AG08395 (cell line): ENCODE measurements at places on chromosomes 1 and 21.
A peak's percentile ranks its signal among the peaks of the same experiment; 100 is the strongest.

DNA sequence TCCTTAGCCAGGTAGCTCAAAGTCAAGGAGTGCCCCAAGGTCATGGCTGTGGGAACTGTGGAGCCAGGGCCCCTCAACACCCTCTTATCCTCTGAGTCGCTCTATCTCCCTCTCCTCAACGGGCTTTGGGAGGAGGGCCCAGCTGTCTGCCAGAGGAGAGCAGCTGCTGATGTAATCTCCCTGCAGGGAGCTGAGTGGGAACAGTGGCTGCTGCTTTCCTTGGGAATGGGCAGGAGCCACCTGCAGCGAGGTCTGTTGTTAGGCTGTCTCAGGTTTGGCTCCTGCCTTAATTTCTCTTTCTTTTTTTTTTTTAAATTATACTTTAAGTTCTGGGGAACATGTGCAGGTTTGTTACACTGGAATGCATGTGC lies 58.8 kb upstream of the MAP1LC3C start:
- no peak for DNase-seq

DNA sequence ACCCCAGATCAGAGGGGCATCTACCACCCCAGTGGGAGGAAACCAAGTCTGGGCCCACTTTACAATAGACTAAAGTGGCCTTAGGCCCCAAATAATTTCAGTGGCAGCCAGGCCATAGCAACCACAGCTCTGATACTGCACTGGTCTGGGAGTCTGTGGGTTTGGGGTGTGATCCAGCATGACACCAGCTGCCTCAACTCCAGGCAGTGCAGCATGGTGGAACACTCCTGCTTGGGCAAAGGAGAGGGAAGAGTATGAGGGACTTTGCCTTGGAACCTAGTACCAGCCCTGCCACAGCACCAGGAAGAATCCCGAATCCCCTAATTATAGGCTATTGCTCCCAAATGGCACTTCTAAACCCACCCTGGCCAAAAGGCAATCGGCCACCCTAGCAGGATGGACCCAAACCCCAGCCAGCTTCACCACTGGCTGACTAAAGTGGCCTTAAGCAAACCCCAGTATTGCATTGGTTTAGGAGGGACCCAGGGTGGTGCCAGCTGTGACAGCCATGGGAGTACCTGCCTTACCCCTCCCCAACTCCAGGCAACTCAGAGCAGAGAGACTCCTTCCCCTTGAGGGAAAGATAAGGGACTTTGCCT lies 47.1 kb downstream of the PACC1 start:
- DNase-seq = no peak

DNA sequence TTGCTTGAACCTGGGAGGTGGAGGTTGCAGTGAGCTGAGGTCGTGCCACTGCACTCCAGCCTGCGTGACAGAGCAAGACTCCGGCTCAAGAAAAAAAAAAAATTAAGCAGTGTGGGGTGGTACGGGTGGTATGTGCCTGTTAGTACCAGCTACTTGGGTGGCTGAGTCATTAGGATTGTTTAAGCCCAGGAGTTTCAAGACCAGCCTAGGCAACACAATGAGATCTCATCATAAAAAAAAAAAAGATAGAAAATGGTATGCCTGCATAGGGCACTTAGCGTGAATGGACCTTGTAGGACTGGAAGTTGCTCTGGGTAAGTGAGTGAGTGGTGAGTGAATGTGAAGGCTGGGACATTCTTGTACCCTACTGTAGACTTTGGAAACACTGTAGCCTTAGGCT lies 37.0 kb downstream of the TBCE start:
- no peak for DNase-seq

GRCh38 chr1:150093805-150094204 lies 26.2 kb downstream of the VPS45 start:
- DNase-seq = no peak

GRCh38 chr1:27517301-27517700 lies 27.3 kb upstream of the WASF2 start:
- no peak for DNase-seq

GRCh38 chr1:243288062-243288461 lies 32.2 kb downstream of the SDCCAG8 start:
- no peak for DNase-seq

GRCh38 chr1:203308328-203308922 lies 3.1 kb downstream of the BTG2 start:
- no peak for DNase-seq

GRCh38 chr1:5959087-5959486 lies 33.1 kb downstream of the NPHP4 start:
- DNase-seq = no peak

GRCh38 chr1:30445449-30445848 lies 277.9 kb downstream of the MATN1 start:
- no peak for DNase-seq

DNA sequence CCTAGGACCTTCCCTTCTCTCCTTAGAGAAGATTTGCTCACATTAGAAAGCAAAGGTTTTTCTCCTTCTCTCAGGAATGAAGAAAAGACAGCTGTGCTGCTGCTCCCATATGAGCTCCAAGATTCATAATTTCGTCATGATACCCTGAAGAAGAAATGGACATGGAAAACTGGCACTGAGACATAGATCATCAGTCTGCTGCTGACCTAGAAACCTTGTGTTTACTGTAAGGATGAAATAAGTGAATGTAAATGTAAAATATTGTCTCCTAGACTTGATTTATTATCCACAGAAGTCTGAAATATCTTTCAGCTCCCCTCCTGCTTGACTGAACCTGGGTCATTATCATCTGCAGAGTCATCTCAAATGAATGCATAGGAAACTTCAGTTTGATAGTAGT lies 77.9 kb downstream of the ZC3H11B start:
- no peak for DNase-seq

GRCh38 chr1:10084045-10084444 lies 51.3 kb downstream of the UBE4B start:
- no peak for DNase-seq

GRCh38 chr1:167052389-167052788 lies 37.8 kb downstream of the GPA33 start:
- DNase-seq = no peak

- DNase-seq = no peak
Measured at GRCh38 chr1:67892476-67893125, 59.3 kb upstream of the GNG12 start.

DNA sequence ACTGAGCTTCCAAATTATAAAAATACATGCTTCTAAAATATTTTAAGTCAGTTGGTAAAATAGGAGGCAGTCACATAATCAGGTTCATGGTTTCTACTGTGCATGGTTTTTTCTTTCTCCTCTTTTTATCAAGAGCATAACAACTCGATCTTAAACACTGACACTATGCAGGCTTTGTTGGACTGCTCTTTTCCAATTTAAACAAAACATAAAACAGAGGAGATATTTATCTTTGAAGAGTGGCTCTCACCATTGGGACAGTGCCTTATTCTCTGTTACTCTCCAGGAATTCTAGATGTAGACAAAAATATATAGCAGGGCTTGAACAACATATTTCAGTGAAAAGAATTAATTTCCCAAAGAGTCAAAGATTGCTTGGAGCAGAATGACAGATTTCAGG lies 883.5 kb upstream of the ADGRL2 start:
- DNase-seq = no peak

DNA sequence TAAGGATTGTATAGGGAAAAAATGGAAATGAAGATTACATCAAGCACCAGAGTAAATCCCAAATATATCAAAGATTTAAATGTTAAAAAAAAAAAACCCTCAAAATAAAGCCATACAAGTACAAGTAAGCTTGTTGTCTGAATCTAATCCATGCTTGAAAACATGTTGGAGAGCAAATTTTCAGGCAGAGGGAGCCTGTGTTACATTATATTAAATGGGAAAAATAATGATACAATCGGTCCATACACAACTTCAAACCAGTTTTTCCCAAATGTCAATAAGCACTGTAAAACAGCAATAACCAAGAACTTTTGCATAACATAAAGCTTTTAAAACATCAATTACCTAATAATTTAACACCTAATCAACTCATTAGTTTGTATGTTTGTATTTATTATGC lies 949.4 kb upstream of the ADGRL4 start:
- DNase-seq = no peak

DNA sequence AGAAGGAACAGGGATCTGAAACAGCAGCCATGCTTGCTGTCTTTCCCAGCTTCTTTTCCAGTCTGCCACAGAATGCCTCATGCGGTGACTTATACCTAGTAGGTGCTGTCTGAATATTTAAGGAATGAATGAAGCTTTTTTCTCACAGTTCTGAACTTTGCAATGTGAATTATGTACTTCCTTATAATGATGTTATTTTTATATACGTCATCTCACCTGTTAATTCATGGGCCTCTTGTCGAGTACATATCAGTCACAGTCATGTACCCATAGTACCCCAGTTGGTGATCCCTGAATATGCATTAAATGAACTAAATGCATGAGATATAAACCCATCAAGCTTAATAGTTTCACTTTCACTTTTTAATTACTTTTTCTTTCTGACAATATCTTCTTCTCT lies 132.7 kb downstream of the NTNG1 start:
- no peak for DNase-seq

- DNase-seq = no peak
Measured at GRCh38 chr1:27551170-27551952, 52.6 kb downstream of the AHDC1 start.

GRCh38 chr1:226051365-226051764 lies 11.2 kb upstream of the H3-3A start:
- DNase-seq = peak; percentile 11

DNA sequence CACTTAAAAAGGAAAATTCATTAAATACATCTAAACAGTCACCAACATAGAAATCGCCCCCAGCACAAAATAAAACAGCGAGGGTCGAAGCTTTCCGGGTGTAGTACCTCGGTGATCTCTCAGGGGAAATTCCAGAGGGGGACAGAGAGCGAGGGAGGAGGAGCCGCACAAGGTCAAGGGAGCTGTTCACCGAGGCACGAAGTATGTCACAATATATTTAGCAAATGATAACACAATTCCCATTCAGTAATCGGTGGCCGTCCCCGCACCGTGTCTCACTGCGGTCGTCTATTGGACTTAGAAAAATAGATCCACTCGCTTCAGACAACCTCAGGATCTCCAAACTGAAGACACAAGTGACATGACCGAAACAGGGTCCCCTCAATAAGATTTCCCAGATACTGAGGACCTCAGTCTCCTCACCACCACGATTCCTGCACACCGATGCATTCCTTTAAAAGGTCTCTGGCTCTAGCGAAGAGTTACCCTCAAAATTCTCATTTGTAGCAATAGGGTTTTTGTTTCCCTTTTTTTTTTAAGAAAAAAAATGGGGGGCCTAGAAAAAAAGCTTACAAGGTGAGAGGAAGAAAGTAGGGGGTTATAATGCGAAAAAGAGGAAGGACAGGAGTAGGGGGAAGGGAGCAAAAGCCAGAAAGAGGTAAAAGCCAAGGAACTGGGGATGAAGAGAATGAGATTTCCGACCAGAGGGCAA lies 1.1 kb downstream of the LPGAT1 start:
- DNase-seq = peak; percentile 56

GRCh38 chr21:38957575-38958322 lies 152.0 kb downstream of the ETS2 start:
- DNase-seq = no peak
